Activated CD4-positive, alpha-beta T cell treated with anti-CD3 and anti-CD28 coated beads, Interleukin-2, amount 50 U/mL, for 48 hours (primary cell): ENCODE measurements at places on chromosomes 12 and 14.

DNA sequence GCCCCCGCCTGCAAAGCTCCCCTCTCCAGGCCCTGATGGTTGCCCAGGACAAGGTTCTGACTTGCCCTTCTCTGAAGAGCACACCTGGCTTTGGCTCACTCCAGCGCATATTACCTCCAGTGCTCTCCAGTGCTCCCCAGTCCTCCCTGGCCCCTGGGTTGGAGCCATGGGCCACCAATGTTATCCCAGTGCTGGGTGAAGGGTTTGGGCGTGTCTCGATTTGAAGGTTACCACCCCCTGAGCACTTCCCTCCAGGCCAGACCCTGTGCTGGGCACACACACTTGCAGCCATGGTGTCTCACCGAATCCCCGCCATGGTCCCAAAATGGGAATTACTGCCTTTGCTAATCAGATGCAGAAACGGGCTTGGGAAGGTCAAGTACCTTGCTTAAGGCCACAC lies 11.1 kb downstream of the RITA1 start:
- no peak for DNase-seq

DNA sequence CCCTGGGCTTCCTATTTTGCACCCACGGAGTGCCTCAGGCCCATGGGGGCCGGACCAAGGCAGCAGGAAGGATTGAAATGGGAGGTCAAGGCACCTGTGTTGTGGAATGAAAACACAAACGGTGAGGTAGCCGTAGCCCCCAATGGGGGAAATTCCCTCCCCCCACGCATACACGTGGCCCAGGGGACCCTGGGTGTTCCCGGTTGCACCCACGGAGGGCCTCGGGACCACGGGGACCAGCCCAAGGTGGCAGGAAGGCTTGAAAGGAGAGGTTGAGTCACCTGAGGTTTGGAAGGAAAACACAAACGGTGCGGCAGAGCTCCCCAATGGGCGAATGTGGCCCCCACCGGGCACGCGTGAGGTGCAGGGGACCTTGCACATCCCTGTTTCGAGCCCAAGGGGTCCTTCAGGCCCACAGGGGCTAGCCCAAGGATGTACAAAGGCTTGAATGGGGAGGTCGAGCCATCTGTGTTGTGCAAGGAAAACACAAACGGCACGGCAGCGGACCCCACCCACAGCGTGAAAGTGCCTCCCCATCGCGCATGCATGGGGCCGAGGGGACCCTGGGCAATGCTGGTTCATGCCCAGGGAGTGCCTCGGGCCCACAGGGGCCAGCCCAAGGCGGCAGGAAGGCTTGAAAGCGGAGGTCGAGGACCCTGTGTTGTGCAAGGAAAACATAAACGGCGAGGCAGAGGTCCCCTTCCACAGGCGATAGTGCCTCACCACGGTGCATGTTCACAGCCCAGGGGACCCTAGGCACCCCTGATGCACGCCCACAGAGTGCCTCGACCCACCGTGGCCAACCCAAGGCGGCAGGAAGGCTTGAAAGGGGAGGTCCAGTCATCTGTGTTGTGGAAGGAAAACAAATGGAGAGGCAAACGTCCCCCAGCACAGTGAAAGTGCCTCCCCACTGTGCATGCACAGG lies 376.7 kb downstream of the ALG10 start:
- no peak for DNase-seq

GRCh38 chr14:34853041-34853440 lies 22.1 kb downstream of the BAZ1A start:
- DNase-seq, result no peak

DNA sequence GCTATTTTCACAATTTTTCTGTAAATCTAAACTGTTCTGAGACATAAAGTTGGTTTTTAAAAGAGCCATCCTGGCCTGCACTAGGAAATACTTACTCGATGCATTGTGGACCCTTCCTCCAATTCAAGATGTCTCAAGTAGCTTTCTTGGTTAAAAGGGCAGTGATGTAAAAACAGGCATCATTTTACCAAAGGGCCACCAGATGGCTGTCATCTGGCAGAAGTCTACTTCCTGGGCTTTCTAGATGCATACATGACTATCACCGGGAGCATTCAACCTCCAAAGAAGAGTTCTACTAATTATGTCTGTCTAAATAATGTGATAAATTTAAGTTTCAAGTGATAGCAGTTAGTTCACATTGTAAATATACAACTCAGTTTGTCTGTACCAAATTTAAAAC lies 96.8 kb upstream of the FRMD6 start:
- DNase-seq, result no peak

- DNase-seq, result no peak
These were observed 1.2 kb downstream of the FOS start for GRCh38 chr14:75279763-75280290.

DNA sequence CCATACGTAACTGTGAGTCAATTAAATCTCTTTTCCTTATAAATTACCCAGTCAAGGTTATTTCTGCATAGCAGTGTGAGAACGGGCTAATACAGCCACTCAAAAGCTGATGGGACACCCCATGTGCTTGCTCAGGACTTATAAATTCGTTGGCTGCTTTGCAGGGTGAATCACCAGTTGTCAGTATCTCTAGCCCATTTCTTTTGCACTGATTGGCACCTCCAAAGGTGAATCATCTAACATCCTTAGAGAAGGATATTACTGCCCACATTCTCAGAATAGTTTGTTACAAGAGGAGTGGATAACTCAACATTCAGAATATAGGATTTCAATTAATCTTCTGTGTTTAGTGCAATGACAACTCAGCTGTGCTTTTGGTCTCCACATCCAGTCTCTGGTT lies 601.5 kb downstream of the KCNH5 start:
- no peak for DNase-seq

DNA sequence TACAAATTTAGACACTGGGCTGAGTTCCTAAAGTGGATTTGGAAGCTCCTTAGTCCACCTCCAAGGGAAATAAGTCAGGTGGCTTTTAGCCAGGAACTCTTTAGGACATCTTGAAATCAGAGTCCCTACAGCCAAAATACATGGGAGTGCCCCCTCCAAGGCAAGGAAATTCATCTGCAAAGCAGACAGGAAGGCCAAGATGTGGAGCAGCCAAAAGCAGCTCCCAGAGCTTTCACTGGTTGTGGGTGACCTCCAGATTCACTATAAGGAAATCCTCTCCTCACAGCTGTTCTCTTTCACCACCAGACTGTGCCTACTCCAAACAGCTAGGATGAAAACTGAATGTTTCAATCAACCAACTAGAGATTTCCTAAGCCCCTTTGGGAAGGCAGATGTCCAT lies 6.6 kb downstream of the TTC9 start:
- no peak for DNase-seq

GRCh38 chr14:99724196-99724891 lies 40.2 kb downstream of the CYP46A1 start:
- DNase-seq, result peak; percentile 0

GRCh38 chr12:32533971-32534590 lies 134.7 kb downstream of the FGD4 start:
- no peak for DNase-seq

DNA sequence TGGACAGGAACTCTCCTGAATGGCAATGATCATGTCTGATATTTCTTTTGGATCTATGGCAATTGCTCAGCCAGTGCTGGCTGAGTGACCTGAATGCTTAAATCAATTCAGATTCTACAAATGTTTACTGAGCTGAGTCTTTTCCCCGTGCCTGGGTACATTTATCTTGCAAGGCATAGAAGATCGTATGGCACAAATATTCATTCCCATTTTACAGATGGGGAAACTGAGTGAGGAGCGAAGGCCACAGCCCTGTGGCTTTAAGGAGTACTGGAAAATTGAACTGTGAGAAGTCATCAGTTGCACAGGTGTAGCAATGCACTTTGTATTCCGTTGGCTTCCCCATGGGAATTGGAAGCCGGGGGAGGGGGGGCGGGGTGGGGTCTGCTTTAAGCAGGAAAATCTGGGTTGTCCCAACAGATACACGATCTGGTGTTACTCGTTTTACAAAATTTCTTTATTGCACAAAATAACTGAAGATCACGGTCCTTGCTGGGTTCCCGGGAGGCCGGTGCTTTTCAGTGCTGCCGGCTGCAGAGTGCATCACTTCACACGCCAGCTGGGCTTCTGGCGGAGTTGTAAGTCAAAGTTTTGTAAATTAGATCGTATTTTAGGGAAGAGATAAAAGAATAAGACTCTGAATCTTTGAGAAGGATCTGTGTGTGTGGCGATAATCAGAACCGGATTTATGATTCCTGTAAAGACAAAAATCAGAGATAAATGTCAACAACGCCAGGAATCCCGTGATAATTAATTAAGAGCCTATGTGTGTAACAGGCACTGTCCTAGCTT lies 75.0 kb upstream of the MAP1LC3B2 start:
- no peak for DNase-seq

DNA sequence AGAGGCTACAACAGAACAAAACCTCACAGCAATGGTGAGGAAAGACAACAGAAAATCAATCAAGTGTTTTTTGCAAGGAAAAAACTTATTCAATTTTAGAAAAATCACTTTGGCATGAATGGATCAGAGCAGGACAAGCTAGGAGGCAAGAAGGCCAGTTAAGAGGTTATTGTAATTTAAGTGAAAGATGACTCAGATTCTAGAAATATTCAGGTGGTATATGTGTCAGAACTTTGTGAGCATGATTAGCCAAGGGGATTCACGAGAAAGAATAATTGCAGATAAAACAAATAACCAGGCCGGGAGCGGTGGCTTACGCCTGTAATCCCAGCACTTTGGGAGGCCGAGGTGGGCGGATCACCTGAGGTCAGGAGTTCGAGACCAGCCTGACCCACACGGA lies 12.7 kb downstream of the GCH1 start:
- DNase-seq, result no peak

DNA sequence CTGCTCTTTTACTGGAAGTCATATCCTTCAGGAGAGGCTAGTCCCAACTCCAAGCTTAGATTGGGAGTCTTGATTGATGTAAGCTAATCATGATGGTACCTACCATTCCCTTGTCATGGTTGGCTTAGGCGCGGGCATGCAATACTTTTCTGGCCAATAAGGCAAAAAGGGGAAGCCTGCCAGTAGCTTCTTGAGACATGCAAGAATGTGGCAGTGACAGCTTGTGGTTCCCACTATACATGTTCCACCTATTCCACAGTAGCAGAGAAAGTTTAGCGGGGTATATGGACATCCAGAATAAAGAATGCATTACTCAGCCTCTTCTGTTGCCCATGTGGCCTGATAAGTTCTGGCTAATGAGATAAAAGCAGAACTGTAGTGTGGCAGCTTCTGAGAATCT lies 55.0 kb downstream of the AP5M1 start:
- DNase-seq, result no peak

DNA sequence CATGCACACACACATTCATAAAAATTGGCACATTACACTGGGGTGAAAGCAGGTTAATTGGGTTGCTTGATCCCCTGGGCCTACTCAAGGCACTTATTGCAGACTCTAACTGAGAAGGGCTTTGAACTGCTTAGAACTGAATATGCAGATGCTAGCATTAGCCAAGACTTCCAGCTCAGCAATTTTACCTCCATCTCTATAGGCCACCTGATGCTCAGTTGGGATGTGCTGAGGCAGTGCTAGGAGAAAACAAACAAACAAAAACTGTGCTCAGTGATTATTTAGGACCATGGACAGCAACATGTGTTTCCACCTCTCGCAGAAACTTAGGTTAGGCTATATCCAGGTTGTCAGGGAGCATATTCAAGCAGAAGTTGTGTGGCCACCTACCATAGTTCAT lies 124.8 kb upstream of the WSCD2 start:
- DNase-seq, result no peak

- DNase-seq, result no peak
These were observed 80.1 kb downstream of the ANO2 start for GRCh38 chr12:5864972-5865371.

- no peak for DNase-seq
These were observed 39.2 kb downstream of the GALNT9 start for GRCh38 chr12:132290203-132290540.

DNA sequence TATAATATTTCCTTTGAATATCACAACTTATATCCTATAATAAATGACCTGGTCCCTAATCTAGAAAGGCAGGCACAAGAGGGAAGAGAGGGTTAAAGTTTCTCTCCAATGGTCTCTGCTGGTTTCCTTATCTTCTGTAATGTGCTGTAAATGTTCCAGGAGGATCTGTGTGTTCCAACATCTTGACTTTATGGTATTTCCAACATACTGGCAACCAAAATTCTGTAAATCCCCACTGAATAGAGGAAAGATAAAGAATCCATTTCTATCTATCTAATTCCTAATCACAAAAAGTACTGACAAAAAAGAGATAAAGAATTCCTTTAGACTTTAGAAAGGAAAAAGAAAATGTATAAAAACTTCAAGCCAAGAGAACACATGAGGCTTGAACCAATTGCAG lies 146.4 kb upstream of the CCDC198 start:
- no peak for DNase-seq

- DNase-seq, result no peak
These were observed 64.0 kb upstream of the WSCD2 start for GRCh38 chr12:108065069-108065468.

DNA sequence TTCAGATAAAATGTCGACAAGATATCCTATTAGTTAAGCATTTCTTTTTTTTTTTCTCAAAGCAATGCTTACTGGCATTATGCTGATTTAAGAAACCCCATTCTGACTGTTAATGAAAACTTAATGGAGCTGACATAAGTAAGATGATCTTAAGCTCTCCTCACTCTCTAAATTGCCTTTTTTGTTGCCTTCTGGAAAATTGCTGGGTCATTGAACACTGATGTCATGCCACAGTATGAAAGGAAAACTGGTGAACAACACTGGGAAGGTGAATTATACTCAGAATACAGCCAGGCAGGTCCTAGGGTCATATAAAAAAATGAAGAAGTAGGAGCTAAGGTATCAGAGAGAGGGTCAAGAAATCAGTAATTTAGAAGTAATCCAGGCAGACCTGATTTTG lies 179.9 kb downstream of the BTG1 start:
- DNase-seq, result no peak

DNA sequence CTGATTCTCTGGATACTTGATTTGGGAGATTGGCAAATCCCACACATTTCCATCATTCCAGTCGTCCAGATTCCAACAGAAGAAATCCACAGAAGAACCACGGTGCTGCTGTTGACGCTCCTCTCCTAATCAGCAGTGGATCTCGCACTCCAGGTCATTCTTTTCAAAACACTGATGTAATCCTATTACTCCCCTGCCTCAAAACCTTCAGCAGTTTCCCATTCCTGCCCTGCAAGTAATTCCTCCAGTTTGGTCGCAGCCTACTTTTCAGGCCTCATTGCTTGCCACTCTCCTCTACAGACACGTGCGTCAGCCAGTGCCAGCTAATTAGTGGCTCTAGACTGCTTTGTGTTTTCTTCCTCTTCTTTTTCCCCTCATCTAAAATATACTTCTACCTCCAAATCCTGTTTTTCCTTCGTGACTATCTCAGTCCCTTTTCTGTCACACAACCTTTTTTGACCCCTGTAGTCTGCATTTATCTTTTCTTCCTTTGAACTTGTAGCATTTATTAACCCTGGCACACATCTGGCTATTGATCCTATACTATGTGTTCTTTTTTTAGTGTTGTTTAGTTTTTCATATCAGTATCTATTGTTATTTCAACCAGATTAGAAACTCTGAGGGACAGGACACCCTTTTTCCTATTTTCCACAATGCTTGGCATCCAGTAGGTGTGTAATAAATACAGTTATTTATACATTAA lies 36.8 kb downstream of the PRORP start:
- no peak for DNase-seq
